ENCODE measurements at places on chromosomes 1 and 21.
A peak's percentile ranks its signal among the peaks of the same experiment; 100 is the strongest.

DNA sequence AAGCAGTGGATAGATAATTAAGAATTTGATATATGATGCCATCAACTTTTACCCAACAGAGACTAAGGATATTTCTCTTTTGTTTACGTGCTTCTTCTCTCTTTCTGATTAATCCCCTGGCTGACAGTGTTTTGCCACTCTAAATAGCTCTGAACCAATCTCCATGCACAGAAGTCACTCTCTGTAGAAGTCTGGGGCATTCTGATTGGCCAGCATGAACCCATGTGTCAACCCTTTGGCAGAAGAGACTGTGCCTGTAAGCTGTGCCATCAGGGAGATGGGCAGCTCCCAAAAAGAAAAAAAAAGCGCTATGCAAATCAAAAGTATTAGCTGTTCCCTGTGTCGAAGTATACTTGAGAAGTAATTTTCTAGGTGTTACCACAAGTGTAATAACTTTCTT is 34.1 kb upstream of the NRIP1 start:
- no peak for DNase-seq

DNA sequence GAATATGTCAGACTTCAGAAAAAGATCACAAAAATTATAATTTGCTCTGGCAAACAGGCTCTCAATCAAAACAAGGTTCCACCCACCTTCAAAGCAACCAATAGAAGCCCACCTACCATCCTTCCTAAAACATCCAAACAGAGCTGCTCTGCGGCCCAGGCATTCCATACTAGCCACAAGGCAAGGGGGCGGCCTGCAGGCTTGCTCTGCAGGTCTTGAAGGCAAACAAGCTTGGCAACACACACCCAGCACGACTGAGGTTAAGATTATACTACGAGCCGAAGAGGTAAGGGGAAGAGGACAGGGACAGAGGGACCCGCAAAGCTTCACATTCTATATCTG is 207.3 kb downstream of the SLC45A1 start:
- DNase-seq = peak; percentile 70

GRCh38 chr1:221294242-221294641 is 415.0 kb downstream of the HLX start:
- DNase-seq = no peak

DNA sequence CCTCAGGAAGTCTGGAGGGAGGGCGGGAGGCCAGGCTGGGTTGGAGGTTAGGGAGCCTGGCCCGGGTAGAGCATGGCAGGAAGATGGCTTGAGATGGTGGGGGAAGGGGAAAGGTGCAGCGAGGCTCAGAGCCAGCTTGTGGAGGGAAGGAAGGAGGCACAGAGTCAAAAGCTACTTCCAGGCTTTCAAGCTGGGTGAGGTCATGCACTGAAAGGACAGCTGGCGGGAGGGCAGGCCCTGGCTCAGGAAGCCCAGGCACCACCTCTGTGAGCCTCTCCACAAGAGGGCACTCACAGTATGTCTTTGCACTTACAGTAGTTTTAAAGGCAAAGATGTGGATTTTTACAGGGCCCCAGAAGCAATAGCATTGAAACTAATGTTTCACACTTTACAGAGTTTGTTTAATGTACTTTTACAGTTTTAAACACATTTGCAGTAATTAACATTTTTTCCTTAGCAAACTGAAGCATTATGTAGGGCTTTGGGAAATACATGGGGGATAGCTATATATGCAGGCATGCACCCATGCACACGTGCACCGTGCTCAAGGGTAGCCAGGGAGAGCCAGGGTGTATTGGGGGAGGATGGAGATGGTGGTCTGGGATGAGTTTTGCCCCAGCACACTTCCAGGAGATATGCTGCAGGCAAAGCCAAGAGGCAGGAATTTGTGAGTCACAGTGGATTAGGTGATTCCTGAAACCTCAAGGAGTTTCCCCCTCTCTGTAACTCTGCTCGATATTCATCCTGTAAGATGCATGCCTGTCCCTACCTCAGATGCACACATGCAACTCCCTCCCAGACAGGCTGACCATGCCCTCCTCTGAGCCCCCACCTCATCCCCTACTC is 6.1 kb upstream of the ADAM15 start:
- peak; percentile 53 for DNase-seq

GRCh38 chr1:189463166-189463565 is 1014.5 kb downstream of the BRINP3 start:
- no peak for DNase-seq

GRCh38 chr1:226937940-226938725 is 2.0 kb upstream of the COQ8A start:
- no peak for DNase-seq

- DNase-seq = no peak
Observed at GRCh38 chr1:13494025-13494424, 19.8 kb downstream of the LRRC38 start.

GRCh38 chr1:66397192-66397591 is 136.8 kb upstream of the SGIP1 start:
- no peak for DNase-seq

GRCh38 chr21:16752475-16752857 is 760.4 kb upstream of the CXADR start:
- no peak for DNase-seq

DNA sequence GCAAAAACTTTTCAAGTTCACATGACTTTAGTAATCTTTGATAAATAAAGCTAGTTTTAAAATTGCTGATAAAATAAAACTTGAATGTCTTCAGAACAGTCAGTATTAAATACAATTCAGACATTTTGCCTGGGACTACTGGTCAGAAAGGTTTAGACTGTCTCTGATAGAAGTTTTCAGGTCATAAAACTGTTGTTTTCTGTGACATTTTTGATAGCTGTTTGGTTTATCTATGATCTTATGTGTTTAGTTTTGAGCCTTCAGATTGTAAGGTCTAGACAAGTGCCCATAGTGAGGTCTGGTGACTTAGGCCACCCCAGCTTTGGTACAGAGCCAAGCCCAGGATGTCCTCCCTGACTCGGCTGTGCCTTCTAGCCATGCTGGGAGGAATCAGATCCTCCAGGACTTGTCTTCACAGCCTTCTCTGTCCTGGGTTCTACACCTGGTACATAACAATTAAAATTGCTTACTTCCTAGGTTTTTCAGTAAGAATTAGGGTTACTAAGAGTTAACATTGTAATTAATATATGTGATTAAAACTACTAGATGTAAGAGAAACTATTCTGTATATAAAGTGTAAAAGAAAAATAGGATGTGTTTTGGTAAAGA is 15.1 kb upstream of the DNAH14 start:
- no peak for DNase-seq

DNA sequence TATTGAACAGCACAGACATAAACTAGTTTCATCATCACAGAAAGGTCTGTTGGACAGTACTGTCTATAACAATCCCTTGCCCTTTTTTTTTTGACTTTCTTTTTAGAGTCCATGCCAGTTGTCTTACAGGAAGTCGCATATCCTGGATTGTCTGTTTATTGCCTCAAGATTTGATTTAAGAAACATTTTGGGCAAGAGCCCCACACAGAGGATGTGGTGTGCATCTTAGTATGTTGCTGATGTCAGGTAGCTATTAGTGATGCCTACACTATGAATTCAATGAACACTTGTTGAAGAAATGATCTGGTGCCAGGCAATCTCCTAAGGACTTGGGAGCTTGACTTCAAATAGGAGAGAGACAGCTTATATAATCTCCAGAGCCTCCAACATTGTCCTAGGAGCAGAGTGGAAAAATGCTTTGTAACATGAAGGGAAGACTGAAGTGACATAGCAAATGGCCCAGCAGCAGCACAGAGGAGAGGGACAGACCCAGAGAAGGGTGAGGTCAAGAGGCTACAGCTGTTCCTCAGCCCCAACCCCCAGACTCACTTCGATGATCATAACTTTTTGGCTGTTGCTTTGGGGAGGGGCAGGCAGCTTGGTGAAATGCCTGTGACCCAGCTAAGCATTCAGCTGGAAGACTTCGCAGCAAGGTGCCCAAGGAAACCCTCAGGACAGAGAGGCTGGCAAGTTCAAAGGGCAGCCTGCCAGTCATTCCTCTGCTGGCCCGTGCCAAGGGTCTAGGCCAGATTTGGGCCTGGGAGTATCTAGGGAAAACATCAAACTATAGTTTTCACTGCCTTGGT is 7.5 kb upstream of the RAB29 start:
- no peak for DNase-seq

GRCh38 chr1:181777286-181777685 is 284.2 kb downstream of the ZNF648 start:
- DNase-seq = no peak

DNA sequence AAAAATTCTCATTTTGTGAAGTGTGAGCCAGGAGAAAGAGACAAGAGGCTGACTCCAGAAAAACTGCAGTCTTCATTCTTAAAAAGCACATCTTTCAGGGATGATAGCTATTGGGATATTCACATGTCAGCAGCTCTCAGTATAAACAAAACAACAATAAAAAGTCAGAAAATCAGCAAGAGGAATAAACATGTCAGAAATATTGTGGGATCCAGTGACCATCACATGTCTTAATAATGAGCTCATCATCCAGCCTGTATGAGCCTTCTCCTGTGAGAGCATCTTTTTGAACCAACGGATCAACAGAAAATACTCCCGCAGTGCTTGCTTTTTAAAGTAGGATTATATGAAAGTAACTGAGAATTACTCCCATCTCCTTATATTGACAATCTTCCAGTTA is 241.6 kb downstream of the SMYD3 start:
- no peak for DNase-seq

GRCh38 chr21:34330055-34330454 is 33.8 kb upstream of the KCNE2 start:
- no peak for DNase-seq

- DNase-seq = no peak
Observed at GRCh38 chr1:29991025-29991424, 732.4 kb downstream of the MATN1 start.

DNA sequence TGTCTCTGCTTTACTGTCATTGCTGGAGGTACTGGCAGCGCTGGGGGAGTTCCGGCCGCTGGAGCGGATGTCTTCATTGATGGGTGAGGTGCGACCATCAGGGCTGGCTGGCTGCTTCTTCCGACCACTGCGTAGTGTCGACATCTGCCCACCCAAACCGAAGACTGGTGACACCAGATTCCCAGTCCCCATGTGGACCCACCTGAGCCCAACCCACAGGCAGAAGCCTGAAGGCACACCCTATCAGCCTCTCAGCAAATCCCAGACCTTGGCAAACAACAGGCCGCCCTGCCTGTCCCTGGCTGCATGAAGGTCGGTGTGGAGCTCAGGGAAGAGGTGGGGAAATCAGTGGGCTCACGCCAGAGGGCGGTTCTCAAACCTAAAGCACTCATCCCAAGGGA is 44.8 kb downstream of the SLC45A1 start:
- no peak for DNase-seq

Data from naive thymus-derived CD4-positive, alpha-beta T cell (primary cell).